BJ (cell line): ENCODE measurements at places on chromosomes 1 and 21.
A peak's percentile ranks its signal among the peaks of the same experiment; 100 is the strongest.

DNA sequence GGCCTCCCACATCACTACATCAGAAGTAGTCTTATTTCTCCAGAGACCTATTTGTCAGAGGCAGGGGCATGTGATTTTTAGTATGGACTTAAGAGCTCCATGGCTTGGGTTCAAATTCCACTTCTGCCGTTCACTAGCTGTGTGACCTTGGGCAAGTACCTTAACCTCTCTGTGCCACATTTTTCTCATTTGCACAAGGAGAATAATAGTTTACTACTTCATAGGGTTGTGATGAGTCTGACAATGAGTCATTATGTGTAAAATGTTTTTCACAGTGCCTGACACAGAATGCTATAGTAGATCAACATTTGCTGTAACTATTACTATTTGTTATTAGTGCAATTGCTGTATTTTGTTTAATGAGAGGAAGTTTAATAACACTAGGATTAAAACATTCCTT lies 200.6 kb downstream of the PRDM2 start:
- no peak for DNase-seq

- DNase-seq, result no peak
Measured at GRCh38 chr1:228664399-228664914, 70.8 kb upstream of the RHOU start.

DNA sequence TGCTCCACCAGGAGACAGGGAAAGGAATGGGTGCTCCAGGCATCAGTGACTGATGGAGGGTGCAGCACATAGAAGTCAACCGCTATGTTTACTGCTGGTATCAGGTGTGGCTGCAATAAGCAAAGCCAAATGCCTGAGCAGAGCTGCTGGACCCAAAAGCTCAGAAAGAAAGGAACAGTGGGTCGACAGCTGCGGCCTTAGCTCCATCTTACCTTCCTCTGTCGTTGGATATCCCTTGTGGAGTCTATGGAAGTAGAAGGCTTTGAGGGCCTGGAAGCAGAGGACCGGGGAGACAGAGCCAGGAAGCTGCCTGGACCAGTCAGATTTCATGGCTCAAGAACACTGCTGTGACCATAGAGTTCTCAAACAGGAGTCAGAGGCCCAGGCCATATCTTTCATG lies 45.3 kb downstream of the RIMS3 start:
- DNase-seq, result no peak

GRCh38 chr1:14685078-14685477 lies 86.6 kb downstream of the KAZN start:
- no peak for DNase-seq

- no peak for DNase-seq
Measured at GRCh38 chr1:12056331-12056841, 6.7 kb upstream of the TNFRSF8 start.

GRCh38 chr1:214199585-214199984 lies 81.4 kb upstream of the SMYD2 start:
- DNase-seq, result no peak

DNA sequence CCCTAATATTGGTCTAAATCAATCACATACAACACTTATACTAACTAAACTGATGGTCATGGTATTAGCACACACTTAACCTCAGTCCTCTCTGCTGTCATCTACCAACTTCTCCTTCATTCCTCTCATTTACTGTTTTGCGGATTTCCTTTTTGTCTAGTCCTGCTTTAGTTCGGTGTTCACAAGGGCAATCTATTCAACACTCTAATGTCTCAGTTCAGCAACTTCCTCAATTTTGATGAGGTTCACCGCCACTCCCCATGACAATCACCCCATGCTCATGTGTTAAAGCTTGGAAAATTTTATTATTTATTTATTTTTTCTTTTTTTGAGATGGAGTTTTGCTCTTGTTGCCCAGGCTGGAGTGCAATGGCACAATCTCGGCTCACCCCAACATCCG lies 301.1 kb downstream of the PTPRC start:
- no peak for DNase-seq

DNA sequence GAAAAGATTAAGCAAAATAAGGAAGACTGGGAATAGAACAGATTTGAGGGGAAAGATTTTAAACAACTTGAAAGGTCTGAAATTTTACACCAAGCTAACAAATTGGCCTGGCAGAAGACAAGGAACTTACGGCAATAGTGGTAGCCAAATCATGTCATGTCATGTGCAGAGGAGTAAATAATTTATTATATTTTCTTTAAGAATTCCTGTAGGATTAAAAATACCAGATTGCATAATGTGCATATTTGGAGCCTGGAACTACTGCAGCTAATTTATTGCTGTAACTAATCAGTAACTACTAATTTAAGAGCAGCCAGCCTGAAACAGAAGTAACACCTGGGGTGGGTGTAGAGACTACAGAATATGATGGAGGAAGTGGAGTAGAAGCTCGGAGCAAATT lies 334.3 kb downstream of the TGFB2 start:
- DNase-seq, result no peak

DNA sequence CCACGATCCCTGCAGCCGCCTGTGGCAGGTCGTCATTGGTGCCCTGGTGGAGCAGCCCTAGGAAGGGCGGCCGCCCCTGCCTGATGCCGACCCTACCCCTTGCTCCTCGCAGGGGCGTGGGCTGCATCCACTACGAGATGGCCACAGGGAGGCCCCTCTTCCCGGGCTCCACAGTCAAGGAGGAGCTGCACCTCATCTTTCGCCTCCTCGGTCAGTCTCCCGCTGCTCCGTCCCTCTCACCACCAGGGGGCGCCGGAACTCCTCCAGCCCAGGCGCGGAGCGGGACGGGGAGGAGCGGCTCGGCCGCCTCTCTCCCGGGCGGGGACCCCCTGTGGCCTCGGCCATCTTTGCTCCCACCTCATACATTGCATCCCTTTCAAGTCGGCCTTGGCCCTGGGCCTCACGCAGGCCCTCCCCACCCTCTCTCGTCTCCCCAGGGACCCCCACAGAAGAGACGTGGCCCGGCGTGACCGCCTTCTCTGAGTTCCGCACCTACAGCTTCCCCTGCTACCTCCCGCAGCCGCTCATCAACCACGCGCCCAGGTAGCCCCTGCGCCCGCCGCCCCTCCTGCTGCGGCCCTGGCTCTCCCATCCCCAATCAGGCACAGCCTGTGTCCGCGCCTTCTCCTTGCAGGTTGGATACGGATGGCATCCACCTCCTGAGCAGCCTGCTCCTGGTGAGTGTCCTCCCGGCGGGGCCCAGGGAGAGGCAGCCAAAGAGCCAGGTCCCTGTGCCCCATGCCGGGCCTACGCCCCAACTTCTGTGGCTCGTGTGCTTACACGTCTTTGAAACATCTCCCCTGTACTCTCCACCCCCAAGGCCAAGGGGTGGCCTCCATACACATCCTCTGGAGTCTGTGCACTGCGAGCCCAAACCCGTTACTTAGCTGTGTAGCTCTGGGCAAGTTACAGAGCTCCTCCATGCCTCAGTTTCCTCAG lies 24.7 kb downstream of the CDK18 start:
- DNase-seq, result no peak

GRCh38 chr1:152035539-152036266 lies 1.1 kb downstream of the S100A11 start:
- no peak for DNase-seq

- DNase-seq, result no peak
Measured at GRCh38 chr1:236016782-236017400, 48.0 kb downstream of the NID1 start.

DNA sequence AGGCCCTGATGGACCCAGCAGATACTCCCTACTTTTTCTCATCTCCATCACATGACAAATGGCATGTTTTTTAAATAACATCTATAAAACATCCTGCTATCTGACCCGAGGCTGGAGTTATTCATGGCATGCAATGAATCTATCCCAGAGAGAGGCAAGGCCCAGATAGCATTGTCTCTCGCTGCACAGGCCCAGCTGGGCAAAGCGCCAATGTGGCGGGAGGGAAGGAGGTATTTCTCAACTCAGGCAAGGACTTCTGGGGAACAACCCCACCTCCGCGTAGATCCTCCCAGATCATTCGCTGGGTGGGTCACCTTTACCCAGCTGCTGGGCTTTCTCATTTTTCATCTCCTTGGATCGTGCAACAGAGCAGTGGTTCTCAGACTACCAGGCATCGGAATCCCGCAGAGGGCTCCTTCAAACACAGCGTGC lies 59.8 kb downstream of the ERG start:
- DNase-seq, result peak; percentile 51

- no peak for DNase-seq
Measured at GRCh38 chr1:205563927-205564441, 59.5 kb downstream of the CDK18 start.

DNA sequence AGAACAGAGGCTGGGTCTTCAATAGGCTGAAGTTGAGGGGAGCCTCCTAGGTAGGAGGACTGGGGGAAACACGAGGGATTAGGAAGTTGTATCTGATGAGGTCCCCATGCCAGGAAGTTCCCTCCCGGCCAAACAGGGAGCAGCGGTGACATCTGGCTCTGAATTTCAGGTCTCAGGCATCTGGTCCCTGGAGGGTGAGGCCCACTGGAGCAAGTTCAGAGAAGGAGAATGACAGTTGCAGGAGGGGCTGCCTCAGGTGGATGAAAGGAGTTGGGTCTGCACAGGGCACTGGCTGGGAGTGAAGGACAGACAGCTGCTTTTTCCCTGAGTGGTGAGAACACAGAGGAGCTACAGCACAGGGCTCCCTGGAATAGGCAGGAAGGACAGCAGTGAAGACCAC lies 9.1 kb downstream of the TMEM9 start:
- DNase-seq, result no peak

DNA sequence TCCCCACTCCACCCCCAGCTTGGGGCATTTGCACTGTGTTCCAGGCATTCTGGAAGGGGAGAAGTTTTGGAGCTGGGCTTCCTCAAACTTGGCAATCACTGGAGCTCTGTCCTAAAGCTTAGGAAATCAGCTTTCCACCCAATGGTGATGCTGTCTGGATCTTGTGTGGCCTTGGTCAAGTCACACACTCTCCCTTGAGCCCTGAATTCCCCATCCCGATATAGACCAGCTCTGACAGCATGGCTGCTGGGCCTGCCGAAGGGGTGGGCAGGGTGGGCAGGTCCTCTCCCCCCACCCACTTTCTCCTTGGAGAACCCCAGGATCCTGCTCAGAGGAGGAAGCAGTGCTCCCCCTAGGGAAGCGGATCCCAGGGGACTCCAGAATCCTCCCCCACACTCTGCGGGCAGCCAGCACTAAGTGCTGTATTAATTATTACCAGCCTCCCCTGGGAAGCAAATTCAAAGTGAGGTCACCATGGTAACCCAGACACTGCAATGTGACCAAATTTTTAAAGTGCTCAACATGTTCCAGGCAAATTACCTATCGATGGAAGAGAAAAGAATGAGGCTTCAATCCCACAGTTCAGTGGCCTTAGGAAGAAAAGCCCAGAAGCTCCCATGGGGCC lies 21.3 kb upstream of the LDLRAP1 start:
- DNase-seq, result no peak

DNA sequence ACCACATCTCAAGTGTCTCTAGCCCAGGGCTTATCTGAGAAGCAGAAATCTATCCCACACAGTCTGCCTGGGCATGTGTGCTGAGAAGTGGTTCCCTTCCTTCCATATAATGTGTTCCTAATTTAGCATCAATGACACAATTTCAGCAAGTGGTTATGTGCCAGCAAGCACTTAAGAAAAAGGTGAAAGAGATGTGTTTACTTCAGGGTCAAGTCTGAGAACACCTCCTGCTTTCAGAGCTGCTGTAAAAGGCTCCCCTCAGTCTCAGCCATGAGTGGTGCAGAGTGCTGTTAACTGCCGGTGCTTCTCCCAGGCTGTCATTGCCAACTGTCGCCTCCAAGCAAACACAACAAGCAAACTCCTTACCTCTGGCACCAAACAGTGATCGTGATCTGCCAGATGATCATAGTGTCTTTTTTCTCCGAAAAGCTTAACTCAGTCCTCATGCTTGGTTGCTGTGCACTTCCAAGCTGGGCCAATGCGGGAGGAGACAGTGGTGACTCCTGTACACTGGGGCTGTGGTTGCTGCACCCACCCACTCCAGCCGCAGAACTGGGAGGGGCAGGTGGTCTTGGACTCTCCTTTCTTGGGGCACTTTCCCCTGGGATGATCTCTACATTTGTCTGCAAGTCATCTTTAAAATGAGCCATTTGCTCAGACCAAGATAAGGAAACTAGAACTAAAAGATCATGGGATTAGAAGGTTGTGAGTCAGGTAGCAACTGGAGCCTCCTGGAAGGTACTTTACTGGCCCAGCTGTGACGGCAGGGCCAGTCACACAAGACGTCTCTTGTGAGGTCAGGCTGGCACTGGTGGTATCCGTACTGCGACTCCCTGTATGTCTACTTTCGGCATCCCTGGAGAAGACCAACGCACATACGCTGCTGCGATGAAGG lies 32.4 kb downstream of the ATP1A1 start:
- DNase-seq, result no peak

- DNase-seq, result no peak
Measured at GRCh38 chr1:156599811-156600210, 1.5 kb downstream of the GPATCH4 start.

GRCh38 chr1:235951661-235952060 lies 85.0 kb upstream of the LYST start:
- DNase-seq, result no peak

DNA sequence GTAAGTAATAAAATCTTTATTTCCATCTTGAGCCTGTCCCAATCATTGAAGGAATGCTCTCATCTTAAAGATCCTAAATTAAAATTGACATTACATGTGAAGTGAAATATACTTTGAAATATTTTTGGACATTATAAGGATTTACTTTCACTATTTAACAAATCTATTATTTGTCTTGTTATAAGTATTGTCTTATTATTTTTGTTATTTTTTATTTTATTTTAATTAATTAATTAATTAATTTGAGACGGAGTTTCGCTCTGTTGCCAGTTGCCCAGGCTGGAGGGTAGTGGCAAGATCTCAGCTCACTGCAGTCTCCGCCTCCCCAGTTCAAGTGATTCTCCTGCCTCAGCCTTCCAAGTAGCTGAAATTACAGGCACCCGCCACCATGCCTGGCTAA lies 343.2 kb downstream of the DPYD start:
- DNase-seq, result no peak

- DNase-seq, result no peak
Measured at GRCh38 chr1:7831458-7831857, 21.4 kb downstream of the UTS2 start.

DNA sequence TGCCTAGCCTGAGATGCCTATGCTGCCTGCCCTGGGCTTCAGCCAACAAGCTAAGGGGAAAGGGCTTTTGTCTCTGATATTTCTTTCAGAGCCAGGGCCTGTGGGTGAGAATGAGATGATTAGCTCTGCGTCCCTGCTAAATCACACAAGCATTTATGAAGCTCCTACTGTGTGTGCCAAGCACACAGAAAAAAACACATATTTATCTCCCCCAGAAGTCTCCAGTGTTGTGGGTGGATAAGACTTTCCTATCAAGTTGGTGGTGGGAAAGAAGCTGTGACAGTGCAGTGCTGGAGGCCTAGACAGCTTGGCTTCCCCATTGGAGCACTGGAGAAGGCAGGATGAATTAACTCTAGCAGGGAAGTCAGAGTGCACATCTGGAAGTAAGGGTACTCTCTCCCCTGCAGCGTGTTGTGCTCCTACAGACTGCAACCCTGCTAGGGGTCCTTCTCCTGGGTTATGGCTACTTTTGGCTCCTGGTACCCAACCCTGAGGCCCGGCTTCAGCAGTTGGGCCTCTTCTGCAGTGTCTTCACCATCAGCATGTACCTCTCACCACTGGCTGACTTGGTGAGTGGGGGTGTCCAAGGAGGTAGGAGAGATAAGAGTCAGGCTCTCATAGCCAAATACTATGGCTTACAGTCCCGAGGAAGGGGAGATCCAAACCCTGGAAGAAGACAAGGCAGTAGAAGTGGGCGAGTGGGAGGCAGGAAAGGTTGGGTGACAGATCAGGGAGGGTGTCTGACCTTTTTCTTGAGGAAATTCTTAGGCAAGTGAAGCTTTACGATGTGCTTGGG lies 1.7 kb downstream of the SLC50A1 start:
- no peak for DNase-seq
